ENCODE measurements at places on chromosomes 13 and 19.

DNA sequence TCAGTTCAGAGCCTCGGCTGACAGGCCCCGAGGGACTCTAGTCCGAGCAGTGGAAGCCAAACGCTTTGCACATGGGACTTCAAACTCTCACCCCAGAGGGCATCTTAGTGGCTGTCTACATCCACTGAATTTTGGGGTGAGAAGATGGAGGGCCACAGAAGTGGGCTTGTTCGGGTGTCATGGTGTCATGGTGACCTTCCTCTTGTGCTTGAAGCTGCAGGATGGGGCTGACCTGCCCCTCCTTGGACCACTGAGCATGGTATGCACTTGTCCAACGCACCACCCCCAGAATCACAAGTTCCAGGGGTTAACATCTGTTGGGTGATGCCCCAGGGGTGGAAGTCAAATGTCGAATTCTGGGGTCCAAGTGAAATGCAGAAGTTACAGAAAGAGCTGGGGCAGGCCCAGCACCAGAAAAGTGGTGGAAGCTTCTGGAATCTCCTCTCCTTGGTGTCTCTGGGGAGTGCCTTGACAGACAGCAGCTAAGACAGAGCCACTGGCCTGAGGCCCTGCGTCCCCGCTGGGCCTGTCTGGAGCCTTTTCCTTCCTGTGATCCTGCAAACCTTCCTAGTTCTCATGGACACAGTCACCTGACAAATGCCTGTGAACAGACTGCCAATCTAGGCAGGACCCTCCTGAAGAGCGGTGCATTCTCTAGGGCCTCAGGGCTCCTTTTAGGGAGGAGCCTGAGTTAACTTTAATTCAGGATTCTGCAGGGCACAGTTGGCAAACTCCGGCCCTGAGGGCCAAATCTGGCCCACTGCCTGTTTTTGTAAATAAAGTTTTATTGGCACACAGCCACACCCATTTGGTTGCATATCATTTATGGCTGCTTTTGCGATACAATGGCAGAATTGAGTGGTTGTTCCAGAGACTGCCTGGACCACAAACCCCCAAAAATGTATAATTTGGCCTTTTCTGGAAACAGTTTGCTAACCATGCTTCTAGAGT, 65.1 kb upstream of the RANBP3 start:
- DNase-seq = peak; percentile 55

DNA sequence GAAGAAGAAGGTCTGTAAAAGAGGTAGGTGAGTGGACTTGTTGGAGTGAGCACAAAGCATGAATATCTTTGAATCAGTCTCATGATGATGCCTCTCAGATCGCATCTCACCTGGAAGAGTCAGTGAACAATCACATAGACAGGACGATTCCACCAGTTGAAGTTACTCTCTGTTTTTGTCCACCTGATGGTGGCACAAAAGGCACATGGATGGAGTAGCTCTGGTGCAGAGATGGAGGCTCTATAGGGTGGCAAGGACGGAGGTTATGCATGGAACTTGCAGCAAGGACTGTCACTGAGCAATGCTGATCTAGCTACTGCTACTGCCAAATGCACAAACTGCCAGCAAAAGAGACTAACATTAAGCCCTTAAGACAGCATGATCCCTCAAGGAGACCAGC, 10.3 kb upstream of the MYCBP2 start:
- no peak for DNase-seq

GRCh38 chr19:50447053-50447452, 14.4 kb downstream of the MYBPC2 start:
- no peak for DNase-seq

- no peak for DNase-seq
Observed at GRCh38 chr19:31296741-31297390, 52.4 kb downstream of the TSHZ3 start.

- DNase-seq = no peak
Observed at GRCh38 chr13:42808341-42808940, 27.1 kb downstream of the FAM216B start.

DNA sequence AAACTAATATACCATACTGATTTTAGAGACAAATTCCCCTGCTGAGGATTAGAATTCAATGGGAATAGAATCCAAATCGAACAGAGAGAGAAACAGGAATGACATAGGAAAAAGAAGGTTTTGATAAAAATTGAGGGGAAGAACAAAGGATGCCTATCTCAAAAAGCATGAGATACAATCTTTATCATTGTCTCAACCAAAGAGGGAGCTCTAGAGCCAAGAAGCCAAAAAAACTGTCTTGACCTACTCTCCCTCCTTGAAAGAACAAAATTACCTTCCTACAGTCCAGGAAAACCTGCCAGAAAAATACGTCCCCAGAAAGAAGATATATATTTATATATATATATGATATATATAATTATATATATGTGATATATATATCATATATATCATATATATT, 39.2 kb upstream of the MIR17HG start:
- DNase-seq = no peak

- no peak for DNase-seq
Observed at GRCh38 chr13:21138561-21138960, 37.8 kb downstream of the SKA3 start.

- DNase-seq = no peak
Observed at GRCh38 chr13:112990783-112991182, 21.8 kb downstream of the MCF2L start.

- no peak for DNase-seq
Observed at GRCh38 chr19:58001895-58002369, 688 bp downstream of the ZNF606 start.

DNA sequence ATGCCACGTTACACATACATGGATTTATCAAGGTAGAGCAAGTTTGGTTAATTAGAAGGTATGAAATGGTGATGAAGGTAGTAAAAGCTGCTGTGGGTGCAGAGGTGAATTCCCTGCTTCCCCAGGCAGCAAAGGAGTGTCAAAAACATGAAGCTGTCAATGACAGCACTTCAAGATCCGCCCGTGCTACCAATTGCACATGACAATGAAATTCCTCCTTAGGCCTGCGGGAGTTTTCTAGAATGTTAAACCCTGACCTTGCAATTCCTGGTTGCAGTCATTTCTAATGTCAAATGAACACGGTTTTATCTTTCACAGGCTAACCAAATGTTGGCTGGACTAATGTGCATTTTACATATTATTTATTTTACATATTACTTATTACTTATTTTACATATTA, 67.7 kb upstream of the LSM14A start:
- DNase-seq = no peak

DNA sequence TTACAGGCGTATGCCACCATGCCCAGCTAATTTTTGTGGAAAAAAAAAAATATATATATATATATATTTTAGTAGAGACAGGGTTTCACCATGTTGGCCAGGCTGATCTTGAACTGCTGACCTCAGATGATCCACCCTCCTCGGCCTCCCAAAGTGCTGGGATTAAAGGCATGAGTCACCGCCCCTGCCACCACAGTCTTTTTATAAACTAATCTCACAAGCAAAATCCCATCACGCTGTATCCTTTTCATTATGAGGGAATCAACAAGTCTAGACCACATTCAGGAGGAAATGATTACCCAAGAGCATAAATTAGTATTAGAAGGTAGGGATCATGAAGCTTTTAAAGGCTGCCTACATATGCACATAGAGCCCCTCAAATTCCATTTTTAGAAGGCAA, 210.6 kb upstream of the NBEA start:
- DNase-seq = no peak

DNA sequence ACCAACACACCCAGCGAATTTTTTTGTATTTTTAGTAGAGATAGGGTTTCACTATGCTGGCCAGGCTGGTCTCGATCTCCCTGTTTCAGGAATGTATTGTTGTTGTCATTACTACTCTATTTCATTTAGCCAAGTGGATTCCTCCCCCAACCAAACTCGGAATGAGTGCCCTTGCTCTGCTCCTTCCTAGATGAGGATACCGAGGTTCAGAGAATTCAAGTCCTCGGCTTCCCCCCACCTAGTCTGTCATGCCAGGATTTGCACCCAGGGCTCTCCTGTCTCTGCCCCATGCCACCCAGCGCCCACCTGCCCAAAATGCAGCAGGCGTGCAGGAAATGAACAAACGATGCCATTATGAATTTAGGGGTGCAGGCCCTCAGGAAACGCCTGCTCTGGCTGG, 3.5 kb upstream of the SPACA4 start:
- DNase-seq = no peak

GRCh38 chr19:48968813-48969218, 3.7 kb downstream of the FTL start:
- no peak for DNase-seq

GRCh38 chr19:34480971-34481841, at the start of gene WTIP:
Gene WTIP (plus strand): TSS chr19:34481758. CDS start chr19:34481975, 217 bp downstream.
- peak; percentile 94 for DNase-seq

GRCh38 chr13:101529422-101529821, 76.9 kb downstream of the ITGBL1 start:
- DNase-seq = no peak

DNA sequence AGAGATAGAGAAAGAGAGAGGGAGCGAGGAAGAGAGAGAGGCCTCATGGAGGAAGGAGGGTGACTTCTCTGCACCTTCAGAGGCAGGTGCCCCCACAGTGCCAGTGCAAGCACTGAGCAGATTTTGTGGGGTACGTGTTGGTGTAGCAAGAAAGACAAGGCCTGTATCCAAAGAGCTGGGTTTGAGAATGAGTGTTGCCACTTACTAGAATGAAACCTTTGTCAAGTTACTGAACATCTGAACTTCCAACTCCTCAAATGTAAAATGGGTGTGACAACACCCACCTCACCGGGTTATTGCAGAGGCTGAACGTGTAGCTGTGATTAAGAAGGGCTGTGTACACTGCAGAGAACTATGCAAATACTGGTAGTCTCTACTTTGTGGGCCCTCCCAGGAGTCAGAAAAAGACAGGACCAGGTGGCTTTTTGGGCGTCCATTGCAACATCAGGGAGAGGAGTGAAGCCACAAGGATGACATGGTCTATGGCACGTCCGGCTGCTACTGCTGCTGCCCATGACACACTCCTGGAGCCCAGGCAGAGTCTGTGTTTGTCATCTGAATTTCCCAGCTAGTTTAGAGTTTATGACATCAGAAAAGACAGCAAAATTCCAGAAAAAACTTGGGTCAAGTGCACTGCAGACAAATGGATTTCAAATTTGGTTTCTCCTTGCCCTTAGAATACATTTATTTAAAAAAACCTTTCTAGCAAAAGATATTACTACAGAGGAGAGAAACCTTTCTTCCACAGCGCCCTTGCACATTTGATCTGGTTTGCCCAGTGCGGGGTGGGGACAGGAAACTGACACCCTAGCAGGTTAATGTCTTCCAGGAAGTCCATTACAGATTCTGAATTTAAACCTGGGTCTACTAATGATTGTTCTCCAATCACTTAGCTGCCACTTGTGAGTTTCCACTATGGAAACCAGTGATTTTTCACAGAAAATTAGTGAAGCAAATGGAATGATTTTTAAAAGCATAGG, 54.0 kb upstream of the ATP12A start:
- DNase-seq = no peak

GRCh38 chr19:40813182-40813581, 14.2 kb downstream of the EGLN2 start:
- DNase-seq = no peak

DNA sequence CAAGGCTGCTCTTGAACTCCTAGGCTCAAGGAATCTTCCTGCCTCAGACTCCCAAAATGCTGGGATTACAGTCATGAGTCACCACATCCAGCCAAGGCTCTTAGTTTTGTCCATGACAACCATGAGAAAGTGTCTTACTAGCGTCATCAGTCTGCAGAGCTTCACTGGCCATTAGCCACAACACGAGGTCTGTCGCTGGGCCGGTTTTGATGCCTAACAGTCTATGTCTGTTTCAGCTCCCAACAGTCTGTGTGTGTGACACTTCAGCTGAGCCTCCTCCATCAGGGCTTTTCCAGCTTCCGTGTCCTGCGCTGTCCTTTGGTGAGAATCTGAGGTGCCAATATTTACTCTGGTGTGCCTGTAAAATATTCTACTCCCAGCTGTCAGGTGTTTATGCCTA, 47.6 kb downstream of the CEP89 start:
- DNase-seq = peak; percentile 84

DNA sequence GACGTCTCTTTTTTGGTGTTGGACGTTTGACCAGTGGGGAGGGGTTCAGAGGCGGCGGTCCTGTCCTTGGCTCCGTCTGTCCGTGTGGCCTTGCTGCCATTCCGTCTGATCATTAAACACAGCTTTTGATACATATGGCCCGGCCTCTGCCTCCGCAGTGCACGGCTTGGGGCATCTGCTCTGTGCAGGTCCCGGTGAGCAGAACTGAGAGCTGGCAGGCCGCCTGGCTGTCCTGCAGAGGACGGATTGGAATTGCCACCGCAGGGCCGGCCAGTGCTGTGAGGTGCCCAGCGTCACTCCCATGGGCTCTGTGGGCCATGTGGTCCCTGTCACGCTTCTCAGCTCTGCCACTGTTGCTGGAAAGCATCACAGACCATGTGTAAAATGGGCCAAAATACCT, 5.4 kb upstream of the TMPRSS9 start:
- DNase-seq = no peak

GRCh38 chr13:43363156-43363953, 340.0 kb downstream of the DNAJC15 start:
- DNase-seq = no peak

DNA sequence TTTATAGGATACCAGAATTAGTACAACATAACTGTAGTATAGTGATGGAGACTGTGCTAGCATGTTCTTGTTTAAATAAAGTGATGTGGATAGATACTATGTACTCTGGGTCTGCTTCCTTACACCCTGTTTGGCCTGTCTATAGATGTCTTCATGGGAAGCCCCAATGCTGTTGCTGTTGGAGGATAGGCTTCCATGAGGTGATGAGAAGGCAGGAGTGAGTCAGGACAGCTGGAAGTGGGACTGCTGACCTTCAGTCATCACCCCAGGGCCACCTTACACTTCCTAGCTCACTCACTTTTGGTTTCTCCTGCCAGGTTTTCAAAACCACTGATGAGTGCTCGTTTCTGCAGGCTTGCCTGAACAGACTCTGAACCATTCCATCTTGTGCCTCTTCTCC, 4.2 kb downstream of the KCTD4 start:
- no peak for DNase-seq
